ENCODE measurements at places on chromosomes 1 and 21.

- DNase-seq = no peak
Observed at GRCh38 chr1:54971317-54971791, 9.1 kb upstream of the TMEM61 start.

DNA sequence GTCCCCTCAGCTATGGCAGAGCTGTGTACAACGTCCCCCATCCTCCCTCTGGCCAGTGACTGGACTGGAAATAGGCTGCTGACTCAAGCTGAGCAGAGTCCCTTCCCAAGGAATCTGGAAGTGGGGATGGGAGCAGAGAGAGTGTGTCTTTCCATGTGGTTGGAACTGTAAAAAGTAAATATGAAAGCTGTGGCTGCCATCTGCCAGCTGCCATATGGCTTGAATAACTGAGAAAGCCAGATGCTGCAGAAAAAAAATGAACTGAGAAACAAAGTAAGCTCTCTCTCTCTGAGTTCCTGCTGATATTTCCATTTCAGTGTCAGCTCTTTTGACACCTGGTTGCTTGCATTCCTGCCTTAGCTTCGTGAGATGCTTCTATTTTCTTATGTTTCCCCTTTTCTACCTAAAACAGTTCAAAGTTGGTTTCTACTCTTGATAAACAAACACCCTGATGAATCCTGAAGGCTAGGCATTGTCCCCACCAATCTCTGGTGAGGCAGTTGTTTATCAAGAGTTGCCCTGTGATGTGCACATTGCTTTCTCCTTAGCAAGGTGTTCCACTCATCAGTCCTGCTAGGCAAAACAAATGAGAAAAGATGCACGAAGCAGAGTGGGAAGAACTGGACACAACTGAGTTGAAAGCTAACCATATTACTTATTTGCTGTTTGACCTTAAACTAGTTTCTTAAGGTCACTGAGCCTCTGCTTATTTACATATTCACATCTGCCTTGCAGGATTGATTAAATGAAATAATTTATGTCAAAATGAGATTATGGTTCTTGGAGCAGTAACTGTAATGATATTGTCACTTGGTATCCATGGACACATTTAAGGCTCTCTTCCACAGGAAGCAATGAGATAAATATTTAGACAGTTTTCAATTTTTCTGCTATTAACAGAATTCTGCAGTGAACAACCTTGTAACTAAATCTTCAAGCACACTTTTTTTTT is 16.6 kb upstream of the DR1 start:
- DNase-seq = no peak

DNA sequence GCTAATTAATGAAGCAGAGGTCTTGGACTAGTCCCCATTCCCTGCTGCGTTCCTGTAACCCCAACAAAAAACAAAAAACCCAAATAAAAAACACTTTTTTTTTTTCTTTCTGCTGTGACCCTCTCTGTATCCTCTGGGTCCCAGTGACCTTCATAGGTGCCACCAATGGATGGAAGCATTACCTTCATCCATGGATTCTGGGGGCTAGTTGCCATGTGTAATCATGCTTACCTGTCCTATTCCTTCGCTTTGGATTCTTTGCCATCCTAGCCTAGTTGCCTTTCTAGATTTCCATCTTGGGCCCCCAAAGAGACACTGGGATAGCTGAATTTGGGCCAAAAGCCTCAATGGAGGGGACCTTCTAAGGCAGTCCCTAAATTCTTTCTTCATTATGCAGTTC is 1208.7 kb downstream of the BRINP3 start:
- DNase-seq = no peak

- DNase-seq = no peak
Observed at GRCh38 chr1:247386687-247387086, 29.3 kb upstream of the NLRP3 start.

- DNase-seq = no peak
Observed at GRCh38 chr1:234729561-234730474, 119.8 kb upstream of the IRF2BP2 start.

GRCh38 chr1:44289530-44289929 is 65.5 kb downstream of the ERI3 start:
- no peak for DNase-seq

GRCh38 chr1:202073206-202073605 is 49.5 kb upstream of the GPR37L1 start:
- DNase-seq = no peak

DNA sequence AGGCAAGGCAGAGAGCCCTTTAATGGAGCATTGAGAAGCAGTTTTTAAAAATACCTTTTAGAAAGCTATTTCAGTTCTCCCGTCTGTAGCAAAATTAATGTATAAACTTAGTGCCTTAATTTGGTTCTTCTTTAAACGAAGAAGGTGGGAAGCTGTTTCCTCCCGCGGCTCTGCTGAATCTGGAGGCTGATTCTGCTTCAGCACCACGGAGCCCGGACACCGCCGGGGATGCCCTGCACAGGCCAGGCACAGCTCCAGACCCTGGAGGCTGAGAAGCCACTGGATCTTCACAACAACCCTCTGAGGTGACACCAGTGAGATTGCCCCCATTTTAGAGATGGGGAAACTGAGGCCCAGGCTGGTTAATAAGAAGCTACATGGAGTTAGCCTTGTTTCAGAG is 175.8 kb upstream of the VAMP3 start:
- no peak for DNase-seq

DNA sequence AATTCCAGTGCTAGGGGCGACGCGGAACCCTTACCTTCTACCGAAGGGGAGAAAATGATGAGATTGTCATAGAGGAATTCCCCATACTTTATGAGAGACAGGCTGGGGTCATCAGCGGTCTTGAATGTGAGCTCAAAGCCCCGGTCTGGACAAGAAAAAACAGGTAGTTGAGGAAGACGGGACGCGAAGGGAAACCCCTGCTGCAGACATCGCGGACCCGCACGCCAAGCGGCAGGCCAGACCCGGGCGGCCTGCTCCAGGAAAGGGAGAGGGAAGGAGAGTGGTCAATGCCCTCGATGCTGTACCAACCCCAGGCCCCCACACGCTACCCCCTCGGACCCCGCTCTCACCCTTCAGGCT is 342 bp downstream of the DDOST start:
- DNase-seq = no peak

GRCh38 chr1:16158993-16159831 is 3.3 kb upstream of the EPHA2 start:
- no peak for DNase-seq

GRCh38 chr1:153613406-153613805 is 469 bp upstream of the S100A16 start:
- DNase-seq = no peak

GRCh38 chr1:185776522-185776921 is 42.3 kb downstream of the HMCN1 start:
- no peak for DNase-seq

GRCh38 chr1:5947978-5948680 is 44.1 kb downstream of the NPHP4 start:
- no peak for DNase-seq

- DNase-seq = no peak
Observed at GRCh38 chr1:115184951-115185331, 95.6 kb upstream of the TSPAN2 start.

- peak; percentile 52 for DNase-seq
Observed at GRCh38 chr1:244050835-244051444, at the start of gene ZBTB18. ZBTB18 (plus strand) TSS chr1:244051283; CDS start chr1:244051432, 149 bp downstream.

- no peak for DNase-seq
Observed at GRCh38 chr1:42732126-42732680, 7.8 kb downstream of the CLDN19 start.

- no peak for DNase-seq
Observed at GRCh38 chr1:82373710-82374109, 573.0 kb downstream of the ADGRL2 start.

DNA sequence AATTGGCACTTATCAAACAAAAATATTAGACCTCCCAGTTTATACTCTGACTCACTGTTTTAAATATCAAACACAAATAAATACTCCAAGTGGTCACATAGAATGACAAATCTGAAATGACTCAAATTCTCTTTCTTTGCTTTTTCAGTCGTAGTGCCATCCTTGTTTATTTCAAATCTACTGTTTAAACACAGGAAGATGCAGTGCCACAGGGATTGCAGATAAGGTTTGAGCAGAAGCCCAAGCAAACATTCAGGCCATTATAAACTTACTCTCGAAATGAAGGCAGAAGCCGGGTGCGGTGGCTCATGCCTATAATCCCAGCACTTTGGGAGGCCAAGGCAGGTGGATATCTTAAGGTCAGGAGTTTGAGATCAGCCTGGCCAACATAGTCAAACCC is 255.4 kb upstream of the PLXNA2 start:
- no peak for DNase-seq

GRCh38 chr1:234495231-234495990 is 16.4 kb upstream of the TARBP1 start:
- no peak for DNase-seq

DNA sequence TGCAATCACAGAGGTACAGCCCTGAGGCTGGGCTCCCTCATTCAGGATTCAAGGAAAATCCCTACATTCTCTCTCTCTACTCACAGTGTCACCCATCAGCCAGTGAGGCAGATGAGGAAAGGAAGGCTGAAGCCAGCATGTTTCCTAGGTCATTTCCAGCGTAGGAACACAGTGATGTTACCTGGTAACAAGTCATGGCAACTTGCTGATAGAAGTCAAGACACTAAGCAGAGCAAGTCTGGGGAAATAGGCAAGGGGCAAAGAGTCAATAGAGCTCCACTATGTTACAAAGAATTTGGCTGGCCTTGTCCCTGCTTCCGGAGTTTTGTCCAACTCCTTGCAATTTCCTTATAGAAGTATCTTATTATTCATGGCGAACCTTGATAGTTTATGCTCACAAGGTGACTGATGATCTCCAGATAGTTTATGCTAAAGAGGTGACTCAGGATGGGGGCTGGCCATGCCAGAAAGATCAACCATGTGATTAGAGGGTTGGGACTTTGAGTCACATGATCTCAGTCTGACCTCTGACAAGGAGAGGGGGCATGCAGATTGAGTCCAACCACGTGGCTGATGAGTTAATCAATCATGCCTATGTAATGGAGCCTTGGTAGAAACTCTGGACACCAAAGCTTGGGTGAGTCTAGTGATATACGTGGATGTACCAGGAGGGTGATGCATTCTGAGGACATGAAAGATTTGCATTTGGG is 51.1 kb downstream of the SUSD4 start:
- no peak for DNase-seq

DNA sequence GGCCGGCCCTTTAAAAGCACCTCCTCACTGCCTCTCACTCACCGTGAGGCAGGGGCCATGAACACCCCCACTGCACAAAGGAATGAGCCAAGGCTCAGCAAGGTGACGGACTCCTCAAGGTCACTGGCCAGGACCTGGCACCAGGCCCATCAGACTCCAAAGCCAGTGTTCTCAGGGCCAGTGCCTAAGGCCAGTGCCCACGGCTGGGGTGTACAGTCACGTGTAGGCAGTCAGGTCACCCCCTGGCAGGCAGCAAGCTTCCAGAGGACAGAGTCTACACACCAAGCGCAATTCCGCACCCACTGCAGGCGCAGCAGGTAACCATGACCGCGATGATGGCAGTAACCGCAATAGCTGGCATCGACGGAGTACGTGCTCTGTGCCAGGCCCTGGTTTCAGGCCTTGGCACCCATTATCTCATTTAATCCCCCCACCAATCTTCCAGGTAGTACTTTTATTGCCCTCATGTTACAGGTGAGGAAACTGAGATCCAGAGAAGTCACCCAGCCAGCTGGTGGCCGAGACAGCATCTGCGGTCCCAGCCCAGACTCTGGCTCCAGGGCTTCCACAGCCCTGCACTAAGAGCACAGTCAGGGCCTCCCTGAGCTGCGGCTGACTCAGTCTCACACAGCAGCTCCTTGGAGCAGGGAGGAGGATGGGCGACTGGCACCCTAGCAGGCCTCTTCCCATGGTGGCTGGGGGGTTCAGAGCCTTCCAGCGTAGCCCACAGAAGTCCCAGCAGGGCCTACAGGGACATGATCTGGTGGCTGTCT is 27.0 kb downstream of the RAP1GAP start:
- peak; percentile 66 for DNase-seq

- no peak for DNase-seq
Observed at GRCh38 chr1:163426505-163427251, 104.9 kb downstream of the NUF2 start.

- no peak for DNase-seq
Observed at GRCh38 chr1:228037401-228038386, 30.9 kb downstream of the WNT3A start.

GRCh38 chr1:154186177-154186576 is 5.7 kb downstream of the TPM3 start:
- DNase-seq = peak; percentile 48

GRCh38 chr1:195915826-195916225 is 692.4 kb downstream of the KCNT2 start:
- DNase-seq = no peak

DNA sequence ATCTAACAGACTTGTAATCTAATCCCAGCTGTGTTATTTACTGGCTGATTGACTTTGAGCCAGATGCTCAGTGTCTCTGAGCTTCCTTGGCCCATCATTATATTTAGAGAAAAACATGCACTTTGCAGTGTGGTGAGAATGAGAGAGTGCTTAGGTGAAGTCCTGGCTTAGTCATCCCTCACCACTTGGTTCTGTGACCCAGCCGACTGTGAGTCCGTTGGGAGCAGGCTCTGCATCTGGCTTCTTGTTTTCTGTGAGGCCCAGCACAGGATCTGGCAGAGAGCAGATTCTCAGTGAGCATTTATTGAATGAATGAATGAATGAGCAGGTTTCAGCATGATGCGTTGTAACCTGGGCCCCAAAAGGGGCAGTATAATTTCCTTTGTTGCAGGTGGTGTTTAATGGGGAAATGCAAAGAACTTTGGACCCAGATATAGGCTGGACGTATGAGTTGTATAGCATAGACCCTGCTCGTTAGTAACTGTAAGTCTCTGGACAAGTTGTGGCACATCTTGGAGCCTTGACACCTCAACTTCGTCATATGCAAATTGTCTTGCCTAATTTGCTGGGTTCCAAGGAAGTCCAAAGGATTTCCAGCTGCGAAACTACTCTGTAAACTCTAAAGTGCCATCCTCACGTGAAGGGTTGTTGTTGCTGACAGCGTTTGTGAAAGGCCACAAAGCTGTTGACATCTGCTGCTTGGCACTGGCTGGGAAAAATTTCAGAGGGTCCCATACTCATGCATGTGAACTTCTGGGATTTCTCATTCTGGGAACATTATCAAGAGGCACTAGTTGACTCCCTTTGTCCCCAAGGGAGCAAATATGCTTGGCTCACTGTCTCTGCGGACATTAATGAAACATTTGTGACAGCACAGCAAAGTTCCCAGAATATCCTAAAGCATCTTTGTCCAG is 138.8 kb upstream of the USP24 start:
- DNase-seq = no peak

GRCh38 chr1:68313735-68314134 is 81.4 kb upstream of the WLS start:
- no peak for DNase-seq

- DNase-seq = peak; percentile 88
Observed at GRCh38 chr1:31645274-31645568, 545 bp upstream of the PEF1 start.

- DNase-seq = no peak
Observed at GRCh38 chr1:65793359-65793732, 651 bp downstream of the PDE4B start.

- DNase-seq = no peak
Observed at GRCh38 chr1:55823541-55824250, 608.5 kb upstream of the USP24 start.

- DNase-seq = no peak
Observed at GRCh38 chr1:68141071-68142021, 90.9 kb upstream of the DIRAS3 start.

- no peak for DNase-seq
Observed at GRCh38 chr1:150574260-150575071, 4.9 kb downstream of the MCL1 start.

GRCh38 chr1:92486251-92487077 is at the start of gene GFI1:
GFI1 (minus strand) TSS chr1:92486925; CDS start chr1:92483487, 3,438 bp downstream.
- DNase-seq = peak; percentile 56

GRCh38 chr1:218292515-218292914 is 7.4 kb downstream of the RRP15 start:
- no peak for DNase-seq

- no peak for DNase-seq
Observed at GRCh38 chr1:247552231-247552630, 3.3 kb downstream of the GCSAML start.

All from Right ventricle myocardium superior (tissue), 1 donor.